Stomach (tissue), 19 donors: ENCODE measurements at places on chromosomes 13 and 19. TPM values are rescaled to one million over a fixed set of nuclear protein-coding genes. Genes with fewer than 3 reads are reported as not detected.

GRCh38 chr19:17762505-17763229, 11.4 kb downstream of the FCHO1 start:
- H3K4me3 ChIP-seq = no peak overlapping the region
- H3K27ac ChIP-seq = no peak overlapping the region
- H3K27me3 ChIP-seq = peaks cover 4% of the 10 kb centered on the region
- H3K36me3 ChIP-seq = no peaks in the 10 kb centered on the region
- peaks cover 20% of the 10 kb centered on the region for H3K4me1 ChIP-seq

- H3K36me3 ChIP-seq = no peaks in the 10 kb centered on the region
- H3K4me3 ChIP-seq = no peak overlapping the region
- H3K4me1 ChIP-seq = no peaks in the 10 kb centered on the region
Measured at GRCh38 chr19:30307191-30307974, 64.8 kb upstream of the ZNF536 start.

GRCh38 chr13:49844181-49844580, 51.7 kb upstream of the KPNA3 start:
- no peaks in the 10 kb centered on the region for H3K4me1 ChIP-seq
- no peak overlapping the region for H3K4me3 ChIP-seq
- H3K27ac ChIP-seq = no peak overlapping the region

- no peak overlapping the region for H3K4me3 ChIP-seq
- no peaks in the 10 kb centered on the region for H3K27me3 ChIP-seq
- H3K36me3 ChIP-seq = no peaks in the 10 kb centered on the region
- no peaks in the 10 kb centered on the region for H3K4me1 ChIP-seq
Measured at GRCh38 chr13:34862716-34863115, 79.4 kb upstream of the NBEA start.

- no peak overlapping the region for H3K4me3 ChIP-seq
- H3K27me3 ChIP-seq = peaks cover 26% of the 10 kb centered on the region
- H3K4me1 ChIP-seq = no peaks in the 10 kb centered on the region
- no peak for DNase-seq
- no peak overlapping the region for H3K27ac ChIP-seq
Measured at GRCh38 chr19:42693760-42694350, 46.4 kb downstream of the PSG3 start.

- no peaks in the 10 kb centered on the region for H3K36me3 ChIP-seq
- DNase-seq = no peak
- H3K27ac ChIP-seq = no peak overlapping the region
- no peaks in the 10 kb centered on the region for H3K27me3 ChIP-seq
- no peaks in the 10 kb centered on the region for H3K4me1 ChIP-seq
Measured at GRCh38 chr13:90498096-90498495, 849.4 kb upstream of the MIR17HG start.

DNA sequence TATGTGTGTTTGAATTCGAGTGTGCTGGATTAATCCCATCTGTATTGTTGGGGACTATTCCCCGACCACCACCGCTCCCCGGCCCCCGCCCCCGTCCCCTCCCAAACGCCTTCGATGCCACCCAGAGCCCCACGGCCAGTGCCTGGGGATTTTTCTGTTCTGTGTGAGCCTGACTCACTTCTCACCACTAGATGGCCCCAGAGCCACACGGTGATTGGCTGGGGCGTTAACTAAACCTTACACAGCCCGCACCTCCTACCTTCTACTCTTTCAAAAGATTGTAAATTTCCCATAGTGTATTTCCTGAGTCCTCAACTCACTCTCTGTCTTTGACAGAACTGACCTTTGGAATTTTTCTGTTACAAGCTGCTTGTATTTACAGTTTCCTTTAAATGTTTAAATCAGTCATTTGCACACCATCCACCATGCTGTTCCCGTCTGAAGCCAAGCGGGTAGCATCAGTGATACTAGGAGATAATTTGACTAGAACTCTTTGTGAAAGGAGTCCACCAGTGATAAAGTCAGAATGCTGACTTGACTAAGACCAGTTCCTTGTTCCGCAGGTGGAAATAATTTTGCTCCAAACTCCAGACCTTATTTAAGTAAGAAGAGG, 61.4 kb downstream of the RFX2 start:
- no peaks in the 10 kb centered on the region for H3K27me3 ChIP-seq
- peaks cover 22% of the 10 kb centered on the region for H3K4me1 ChIP-seq
- H3K36me3 ChIP-seq = no peaks in the 10 kb centered on the region
- peak; percentile 83 for DNase-seq
- no peak overlapping the region for H3K27ac ChIP-seq
- no peak overlapping the region for H3K4me3 ChIP-seq

- no peak overlapping the region for H3K27ac ChIP-seq
- no peaks in the 10 kb centered on the region for H3K27me3 ChIP-seq
- DNase-seq = no peak
- H3K4me1 ChIP-seq = no peaks in the 10 kb centered on the region
Measured at GRCh38 chr13:97766749-97767148, 186.7 kb upstream of the IPO5 start.

DNA sequence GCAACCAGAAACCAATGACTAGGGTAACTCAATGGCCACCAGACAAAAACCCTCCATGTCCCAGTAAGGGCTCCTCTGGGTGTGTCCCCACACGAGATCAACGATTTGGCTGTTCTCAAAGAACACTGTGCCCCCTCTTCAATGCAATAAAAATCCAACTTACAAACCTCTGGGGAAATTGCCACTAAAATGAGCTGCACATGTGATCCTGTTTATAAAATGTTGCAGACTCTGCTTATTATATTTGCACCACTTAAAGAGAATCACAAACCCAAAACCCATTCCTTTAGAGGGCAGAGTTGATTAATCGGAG, 80.5 kb downstream of the STK24 start:
- H3K27ac ChIP-seq = peak overlapping the region; percentile 45
- no peaks in the 10 kb centered on the region for H3K27me3 ChIP-seq
- H3K36me3 ChIP-seq = peaks cover 19% of the 10 kb centered on the region
- peaks cover 17% of the 10 kb centered on the region for H3K4me1 ChIP-seq
- H3K4me3 ChIP-seq = no peak overlapping the region
- DNase-seq = no peak

GRCh38 chr13:70923863-70924752, 815.9 kb upstream of the KLHL1 start:
- H3K27ac ChIP-seq = no peak overlapping the region
- H3K4me3 ChIP-seq = no peak overlapping the region
- no peaks in the 10 kb centered on the region for H3K36me3 ChIP-seq
- no peaks in the 10 kb centered on the region for H3K27me3 ChIP-seq
- DNase-seq = no peak

DNA sequence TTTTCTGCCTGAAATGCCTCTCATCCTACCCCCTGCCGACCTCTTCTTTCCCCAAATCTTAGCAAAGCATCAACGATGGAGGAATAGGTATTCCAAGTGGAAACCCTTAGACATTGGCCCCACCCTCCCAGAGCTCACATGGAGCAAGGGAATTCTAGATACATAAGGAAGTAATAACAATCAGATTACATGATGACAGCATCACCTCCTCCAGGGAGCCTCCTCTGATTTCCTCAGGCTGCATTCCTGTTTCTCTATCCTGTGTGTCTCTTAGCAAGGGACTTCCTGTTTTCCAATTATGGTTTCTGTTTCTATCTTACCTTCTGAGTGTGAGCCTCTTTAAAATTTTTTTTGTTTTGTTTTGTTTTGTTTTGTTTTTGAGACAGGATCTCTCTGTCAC, 246.6 kb downstream of the TSHZ3 start:
- H3K36me3 ChIP-seq = no peaks in the 10 kb centered on the region
- peaks cover 9% of the 10 kb centered on the region for H3K4me1 ChIP-seq
- H3K4me3 ChIP-seq = no peak overlapping the region
- H3K27ac ChIP-seq = no peak overlapping the region
- H3K27me3 ChIP-seq = no peaks in the 10 kb centered on the region
- DNase-seq = no peak

DNA sequence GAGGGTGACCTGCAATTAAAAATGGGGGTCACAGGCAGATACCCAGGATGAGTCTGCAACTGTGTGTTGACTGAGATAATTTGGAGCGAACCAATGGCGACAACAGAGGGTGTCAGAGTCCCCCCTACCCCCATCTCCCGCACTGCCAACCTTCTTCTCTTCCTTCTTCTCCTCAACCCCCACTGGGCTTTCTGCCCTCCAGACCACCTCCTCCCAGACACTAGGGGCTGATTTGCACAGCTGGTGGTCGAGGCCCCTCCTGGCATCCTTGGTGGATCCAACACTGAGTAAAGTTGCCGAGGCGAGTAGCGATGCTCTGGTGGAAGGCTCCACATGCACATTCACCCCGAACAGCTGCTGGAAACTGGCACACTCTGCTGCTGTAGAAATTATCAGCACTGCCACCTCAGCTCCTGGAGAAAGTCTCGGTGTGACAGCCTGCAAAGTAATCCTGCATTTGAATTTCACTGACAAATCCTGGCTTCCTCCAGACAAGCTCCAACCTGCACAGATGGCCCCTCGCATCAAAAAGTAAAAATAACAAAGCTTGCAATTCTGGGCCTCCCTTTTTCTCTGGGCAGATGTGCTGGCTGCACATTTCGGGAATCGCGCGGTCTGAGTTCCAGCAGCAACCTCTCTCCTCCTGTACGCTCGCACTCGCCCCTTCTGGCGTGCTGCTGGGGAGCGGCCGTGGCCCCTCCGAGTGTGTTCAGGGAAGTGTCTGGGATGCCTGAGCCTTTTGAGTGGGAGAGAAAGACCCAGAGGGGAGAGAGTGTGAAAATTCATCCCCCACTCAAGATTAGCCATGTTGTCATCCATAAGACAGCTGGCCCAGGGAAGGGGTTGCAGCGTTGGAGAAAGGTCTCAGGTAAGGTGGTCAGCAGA, 28.5 kb downstream of the CCNE1 start:
- H3K4me3 ChIP-seq = no peak overlapping the region
- no peak overlapping the region for H3K27ac ChIP-seq
- peaks cover 19% of the 10 kb centered on the region for H3K27me3 ChIP-seq
- DNase-seq = no peak
- H3K36me3 ChIP-seq = no peaks in the 10 kb centered on the region

DNA sequence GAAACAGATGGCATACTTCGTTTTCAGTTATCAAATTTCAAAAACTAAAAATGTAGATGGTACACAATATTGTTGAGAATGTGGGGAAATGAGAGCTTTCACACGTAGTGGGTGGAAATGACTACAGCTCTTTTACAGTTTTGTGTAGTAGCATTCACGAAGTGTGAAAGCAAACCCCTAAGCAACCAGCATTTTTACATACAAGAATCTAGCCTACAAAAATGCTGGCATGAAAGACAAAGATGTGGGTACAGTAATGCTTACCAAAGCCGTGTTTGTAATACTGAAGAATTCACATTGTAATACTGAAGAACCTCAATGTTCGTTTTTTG, 6.3 kb upstream of the ZNF283 start:
- H3K27ac ChIP-seq = no peak overlapping the region
- H3K27me3 ChIP-seq = peaks cover 13% of the 10 kb centered on the region
- H3K4me3 ChIP-seq = peak overlapping the region; percentile 45
- H3K36me3 ChIP-seq = no peaks in the 10 kb centered on the region
- DNase-seq = no peak

GRCh38 chr13:75760131-75761021, 124.2 kb downstream of the LMO7 start:
- H3K4me3 ChIP-seq = peak overlapping the region; percentile 29
- DNase-seq = peak; percentile 85
- no peaks in the 10 kb centered on the region for H3K27me3 ChIP-seq
- H3K4me1 ChIP-seq = peaks cover under 1% of the 10 kb centered on the region
- no peaks in the 10 kb centered on the region for H3K36me3 ChIP-seq
- H3K27ac ChIP-seq = peak overlapping the region; percentile 70

GRCh38 chr13:29465741-29466293, 129.7 kb downstream of the SLC7A1 start:
- peak; percentile 31 for DNase-seq
- H3K27me3 ChIP-seq = no peaks in the 10 kb centered on the region
- no peak overlapping the region for H3K4me3 ChIP-seq
- no peaks in the 10 kb centered on the region for H3K36me3 ChIP-seq
- peaks cover 7% of the 10 kb centered on the region for H3K4me1 ChIP-seq
- no peak overlapping the region for H3K27ac ChIP-seq

- DNase-seq = no peak
- H3K4me1 ChIP-seq = no peaks in the 10 kb centered on the region
- H3K4me3 ChIP-seq = no peak overlapping the region
- H3K27me3 ChIP-seq = no peaks in the 10 kb centered on the region
- no peaks in the 10 kb centered on the region for H3K36me3 ChIP-seq
Measured at GRCh38 chr13:76300688-76301087, 585.5 kb downstream of the KCTD12 start.

DNA sequence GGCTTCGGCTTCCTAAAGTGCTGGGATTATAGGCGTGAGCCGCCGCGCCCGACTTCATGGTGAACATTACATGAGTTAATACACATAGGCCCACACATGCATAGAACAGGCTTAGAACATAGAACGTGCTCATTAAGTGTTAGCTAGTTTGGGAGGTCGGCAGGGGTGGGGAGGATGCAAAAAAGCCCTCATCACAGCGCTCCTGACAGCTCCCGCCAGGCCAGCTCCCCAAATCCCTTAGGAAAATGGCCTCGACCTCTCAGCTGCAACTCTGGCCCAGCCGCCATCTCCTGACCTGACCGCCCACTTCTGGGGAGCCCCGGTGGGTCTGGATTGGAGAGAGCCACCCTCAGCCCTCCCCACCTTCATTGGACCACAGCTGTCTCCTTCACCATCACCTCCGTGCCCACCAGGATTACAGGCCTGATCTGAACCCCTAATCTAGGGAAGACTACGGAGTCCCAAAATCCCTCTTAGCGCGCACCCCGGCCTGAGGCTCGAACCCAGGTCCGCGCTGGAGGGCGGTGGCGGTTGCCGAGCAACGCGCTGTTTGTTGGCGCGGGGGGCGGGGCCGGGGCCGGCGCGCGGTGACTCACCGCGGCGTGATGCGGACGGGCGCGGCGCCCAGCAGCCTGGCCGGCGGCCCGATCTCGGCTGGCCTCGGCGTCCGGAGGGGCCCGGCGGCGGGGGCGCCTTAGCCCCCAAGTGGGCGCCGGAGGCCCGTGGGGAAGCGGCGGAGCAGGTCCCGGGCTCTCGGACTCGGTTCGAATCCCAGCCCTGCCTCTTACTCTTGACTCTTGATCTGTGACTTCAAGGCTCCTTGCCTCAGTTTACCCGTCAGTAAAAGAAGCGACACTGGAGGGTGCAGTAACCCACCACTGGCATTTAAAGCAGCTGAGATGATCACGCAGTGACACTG, 26.7 kb upstream of the NANOS3 start:
- no peaks in the 10 kb centered on the region for H3K36me3 ChIP-seq
- peaks cover 68% of the 10 kb centered on the region for H3K4me1 ChIP-seq
- peak overlapping the region; percentile 99 for H3K27ac ChIP-seq
- no peaks in the 10 kb centered on the region for H3K27me3 ChIP-seq

GRCh38 chr19:58002384-58003173, at the start of gene ZNF606:
Gene ZNF606 (minus strand): TSS chr19:58002820. CDS start chr19:58001319, 1,501 bp downstream.
- DNase-seq = peak; percentile 98
- H3K27ac ChIP-seq = peak within 1 kb of the TSS; percentile 93
- H3K36me3 ChIP-seq = peaks cover 69% of the 10 kb centered on the region

GRCh38 chr13:91142572-91142971, 204.9 kb upstream of the MIR17HG start:
- no peaks in the 10 kb centered on the region for H3K4me1 ChIP-seq
- no peaks in the 10 kb centered on the region for H3K36me3 ChIP-seq
- H3K27me3 ChIP-seq = no peaks in the 10 kb centered on the region
- H3K4me3 ChIP-seq = no peak overlapping the region

GRCh38 chr13:95406176-95406575, 104.9 kb upstream of the ABCC4 start:
- no peak overlapping the region for H3K27ac ChIP-seq
- peaks cover 12% of the 10 kb centered on the region for H3K4me1 ChIP-seq
- no peaks in the 10 kb centered on the region for H3K27me3 ChIP-seq
- no peak for DNase-seq

Gene FBN3
- not detected for total RNA-seq

Gene NPHS1
- total RNA-seq = 5.4 TPM

Gene KLF5
- total RNA-seq = 73.9 TPM

Gene ZNF730
- not detected for total RNA-seq

Gene KLK6
- not detected for total RNA-seq

Gene SIRT6
- total RNA-seq = 28.0 TPM
